ENCODE measurements at places on chromosomes 2 and 18.

GRCh38 chr18:43648002-43648401 lies 370.7 kb upstream of the SYT4 start:
- DNase-seq = no peak

GRCh38 chr2:15939556-15939853 lies 845 bp upstream of the MYCN start:
- no peak for DNase-seq

DNA sequence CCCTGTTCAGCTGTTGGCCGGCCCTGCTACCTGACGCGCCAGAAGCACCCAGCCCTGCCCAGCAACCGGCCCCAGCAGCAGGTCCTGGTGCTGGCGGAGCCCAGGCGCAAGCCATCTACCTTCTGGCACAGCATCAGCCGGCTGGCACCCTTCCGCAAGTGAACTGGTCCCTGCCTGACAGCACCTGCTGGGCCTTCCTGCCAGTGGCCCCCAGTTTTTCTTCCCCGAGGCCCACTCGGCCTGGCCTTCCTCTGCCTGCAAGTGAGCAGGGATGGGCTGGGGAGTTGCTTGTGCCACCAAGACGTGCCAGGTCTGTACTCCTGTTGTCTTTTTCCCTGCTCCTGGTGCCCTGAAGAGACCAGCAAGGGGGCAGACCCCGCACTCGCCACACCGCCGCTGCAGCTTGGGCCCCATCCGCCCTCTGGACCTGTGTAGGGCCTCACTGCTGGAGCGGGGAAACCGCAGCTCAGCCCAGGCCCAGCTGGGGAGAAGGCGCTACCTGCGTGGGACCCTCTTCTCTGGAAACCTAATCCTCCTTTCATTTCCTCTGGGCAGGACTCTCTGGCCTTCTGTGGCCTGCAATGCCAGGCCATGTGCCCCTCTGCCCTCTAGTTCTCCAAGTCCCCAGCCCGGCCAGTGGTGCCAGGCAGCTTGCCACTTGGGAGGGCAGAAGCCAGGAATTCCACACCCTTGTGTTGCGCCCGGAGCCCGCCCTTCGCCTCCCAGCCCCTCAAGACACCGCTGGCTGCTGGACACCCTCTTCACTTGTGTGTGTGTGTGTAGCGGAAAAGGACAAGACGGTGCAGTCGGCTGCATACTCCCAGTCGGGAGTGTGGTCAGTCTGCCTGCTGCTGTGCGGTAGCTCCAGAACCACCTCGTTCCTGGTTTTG lies 47.0 kb downstream of the FAM168B start:
- DNase-seq = no peak

DNA sequence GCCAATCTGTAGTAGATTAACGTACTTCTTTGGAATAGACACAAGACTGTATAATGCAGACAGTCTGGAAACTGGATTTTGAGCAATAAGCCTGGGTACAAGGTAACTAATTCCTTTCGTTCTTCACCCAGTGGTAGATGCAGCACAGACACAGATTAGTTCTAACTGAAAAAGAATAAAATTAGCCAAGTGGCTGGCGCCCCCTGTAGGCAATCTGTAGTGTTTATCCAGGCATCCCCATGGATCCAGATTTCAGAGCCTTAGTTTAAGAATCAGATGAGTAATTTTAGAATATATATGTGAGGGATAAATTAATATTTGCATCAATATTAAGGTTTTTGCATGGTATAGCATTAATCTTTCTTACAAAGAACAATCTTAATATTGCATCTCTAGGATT lies 563.9 kb downstream of the DCC start:
- DNase-seq = no peak

DNA sequence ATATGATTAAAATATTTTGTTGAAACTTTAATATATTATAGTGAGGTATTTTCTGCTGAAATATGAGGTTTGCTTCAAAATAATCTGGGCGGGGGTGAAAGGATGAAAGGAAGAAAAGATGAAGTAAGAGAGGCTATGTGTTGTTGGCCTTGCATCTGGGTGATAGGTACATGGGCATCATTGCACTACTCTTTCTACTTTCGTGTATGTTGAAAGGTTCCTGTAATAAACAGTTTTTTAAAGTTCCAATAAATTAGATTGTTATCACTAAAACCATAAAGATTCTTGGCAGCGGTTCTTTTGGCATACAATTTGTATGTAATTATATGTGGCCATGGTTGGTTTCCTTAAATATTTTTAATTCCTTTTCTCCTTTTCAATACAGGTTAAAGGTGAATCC lies 23.6 kb upstream of the MSH2 start:
- no peak for DNase-seq

- DNase-seq = no peak
Measured at GRCh38 chr2:85756822-85757435, 3.1 kb downstream of the ATOH8 start.

- no peak for DNase-seq
Measured at GRCh38 chr2:168726375-168726774, 76.1 kb upstream of the NOSTRIN start.

DNA sequence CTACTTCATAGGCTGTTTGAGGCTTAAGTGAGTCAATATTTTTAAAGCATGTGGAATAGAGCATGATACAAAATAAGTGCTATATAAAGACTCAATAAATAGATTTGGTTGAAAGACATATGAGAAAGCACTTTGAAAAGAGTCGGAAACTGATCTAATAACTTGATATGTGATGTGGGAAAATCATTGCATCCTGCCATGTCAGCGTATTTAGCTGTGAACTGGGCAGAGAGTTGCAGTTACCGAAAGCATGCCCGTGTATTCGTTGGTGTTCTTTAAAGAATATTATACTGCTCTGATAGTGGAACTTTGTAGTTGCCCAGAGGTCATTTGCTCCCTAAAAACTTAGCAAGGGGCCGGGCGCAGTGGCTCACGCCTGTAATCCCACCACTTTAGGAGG lies 37.8 kb upstream of the ZNF516 start:
- no peak for DNase-seq

DNA sequence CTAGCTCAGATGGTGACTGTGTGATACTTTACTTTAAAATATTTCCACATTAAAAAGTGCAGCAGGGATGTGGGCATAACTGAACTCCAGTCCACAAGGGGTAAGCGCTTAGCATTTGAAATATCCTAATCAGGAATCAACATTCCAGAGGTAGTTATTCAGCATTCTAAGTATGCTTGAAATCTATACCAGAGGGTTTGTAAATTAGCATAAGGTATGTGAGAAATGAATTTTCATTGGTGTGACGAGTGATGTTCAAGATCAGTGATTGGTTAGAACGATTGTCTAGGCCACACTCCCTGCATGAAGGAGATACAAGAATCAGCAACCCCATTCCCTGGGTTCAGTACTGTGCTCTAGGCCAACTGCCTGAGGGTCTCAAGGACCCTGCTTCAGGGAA lies 42.6 kb downstream of the MAPK4 start:
- no peak for DNase-seq

- DNase-seq = no peak
Measured at GRCh38 chr2:8391584-8391983, 290.3 kb upstream of the ID2 start.

DNA sequence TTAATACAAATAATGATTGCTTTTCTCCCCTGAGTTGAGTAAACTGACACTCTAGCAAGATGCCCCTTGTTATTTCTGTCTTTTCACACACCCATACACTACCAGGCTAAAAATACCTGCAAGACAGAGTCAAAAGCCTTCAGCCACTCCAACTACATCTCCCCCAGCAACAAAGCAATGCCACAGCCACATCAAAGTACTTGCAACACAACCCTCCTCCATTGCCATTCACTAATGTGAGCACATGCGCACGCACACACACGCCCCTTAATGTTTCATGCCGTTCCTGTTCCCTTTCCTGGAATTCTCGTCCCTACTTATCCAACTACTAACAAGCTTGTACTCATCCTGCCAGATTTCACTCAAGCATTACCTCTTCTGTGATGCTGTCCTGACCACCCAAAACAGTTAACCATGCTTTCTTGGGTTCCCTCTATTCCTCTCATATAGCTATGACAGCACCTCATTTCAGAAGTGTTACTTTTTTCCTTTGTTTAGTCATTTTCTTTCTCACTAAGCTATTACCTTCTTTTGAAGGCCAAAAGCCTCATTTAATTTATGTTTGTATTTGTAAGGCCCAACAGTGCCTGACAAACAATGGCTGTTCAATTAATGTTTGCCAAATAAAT lies 29.6 kb downstream of the SLC25A12 start:
- no peak for DNase-seq

GRCh38 chr18:59768409-59768808 lies 71.2 kb upstream of the CCBE1 start:
- no peak for DNase-seq

GRCh38 chr18:48896875-48897511 lies 53.8 kb downstream of the SMAD7 start:
- DNase-seq = no peak

DNA sequence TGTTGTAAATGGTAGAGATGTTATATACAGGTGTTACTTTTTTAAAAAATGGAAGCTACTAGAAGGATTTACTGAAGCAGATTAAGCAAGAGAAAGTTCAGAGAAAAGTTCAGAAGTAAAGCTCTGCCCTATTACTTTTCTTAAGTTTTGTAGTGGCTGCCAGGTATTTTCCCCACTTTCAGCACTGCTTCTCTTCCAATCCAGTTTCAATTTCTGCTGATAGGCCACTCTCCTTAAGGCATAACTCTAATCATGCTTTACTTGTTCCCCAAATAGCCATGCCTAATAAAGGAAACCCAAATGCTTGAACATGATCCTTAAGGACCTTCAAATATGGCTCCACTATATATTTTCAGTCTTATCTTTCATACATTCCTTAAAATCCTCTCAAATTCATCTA lies 880.8 kb upstream of the CDH2 start:
- no peak for DNase-seq

DNA sequence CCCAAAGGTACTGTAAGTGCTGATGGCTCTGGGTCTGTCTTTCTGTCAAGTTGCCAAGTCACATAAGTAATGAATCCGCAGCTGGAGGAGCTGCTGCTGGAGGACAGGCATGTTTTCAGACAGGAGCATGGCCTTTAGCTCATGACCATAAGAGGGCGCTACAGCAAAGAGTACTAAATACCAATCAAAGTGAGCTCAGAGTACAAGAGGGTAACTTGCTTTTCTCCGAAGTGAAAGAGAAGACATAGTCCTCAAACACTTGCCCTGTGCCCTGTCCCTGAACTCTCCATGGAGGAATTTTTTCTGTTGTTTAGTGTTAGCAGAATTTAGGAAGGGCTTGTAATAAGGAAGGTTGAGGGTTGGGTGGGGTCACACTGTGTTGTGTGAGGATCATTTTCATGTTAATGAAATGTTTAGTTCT lies 58.0 kb upstream of the EML6 start:
- DNase-seq = no peak

- no peak for DNase-seq
Measured at GRCh38 chr2:108612153-108612513, 77.9 kb downstream of the LIMS1 start.

DNA sequence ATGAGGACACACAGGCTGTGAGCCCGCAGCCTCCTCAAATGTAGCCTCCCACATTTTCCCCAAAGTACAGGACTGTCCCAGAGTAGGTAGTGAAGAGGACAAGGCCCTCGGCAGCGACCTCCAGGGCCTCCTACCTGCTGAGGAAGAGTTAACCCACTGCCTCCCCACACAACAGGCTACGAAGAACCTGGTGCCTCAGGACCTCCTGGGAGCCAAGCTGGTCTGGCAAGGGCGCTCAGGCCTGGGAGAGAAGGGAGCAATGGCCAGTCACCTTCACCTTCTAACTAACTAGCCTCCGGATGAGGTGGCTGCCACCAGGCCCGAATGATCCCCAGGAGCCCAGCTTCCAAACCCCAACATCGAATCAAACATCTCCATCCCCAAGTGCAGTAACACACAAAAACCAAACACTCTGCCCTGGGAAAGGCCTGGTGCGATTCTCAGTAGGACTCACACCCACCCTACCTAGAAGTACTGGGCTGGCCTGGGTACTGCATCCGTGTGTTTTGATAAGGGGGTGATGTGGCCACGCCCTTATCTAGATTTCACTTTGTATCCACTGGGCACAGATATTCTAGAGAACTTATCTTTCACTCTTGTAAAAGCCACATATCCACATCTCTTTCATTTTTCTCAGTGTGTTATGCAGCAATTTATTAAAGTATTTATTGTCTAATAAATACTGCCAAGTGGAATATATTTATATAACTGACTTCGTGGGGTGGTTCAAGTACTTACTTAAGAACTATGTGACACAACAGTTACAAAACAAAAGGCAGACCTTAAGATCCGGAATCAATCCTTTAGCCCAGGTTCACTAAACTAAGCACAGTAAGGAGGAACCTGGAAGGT lies 9.7 kb downstream of the ERFE start:
- DNase-seq = peak; percentile 29

- no peak for DNase-seq
Measured at GRCh38 chr2:55152475-55153412, 79.3 kb downstream of the CLHC1 start.

- DNase-seq = no peak
Measured at GRCh38 chr18:37139876-37140275, 310.9 kb downstream of the KIAA1328 start.

All from ureter (tissue), 1 donor.